ENCODE measurements at places on chromosomes 12 and 14.
A peak's percentile ranks its signal among the peaks of the same experiment; 100 is the strongest.

- no peak for DNase-seq
Observed at GRCh38 chr12:59087077-59087673, 166.9 kb upstream of the LRIG3 start.

GRCh38 chr14:73696466-73697400 is 17.5 kb downstream of the PNMA1 start:
- DNase-seq = peak; percentile 58

DNA sequence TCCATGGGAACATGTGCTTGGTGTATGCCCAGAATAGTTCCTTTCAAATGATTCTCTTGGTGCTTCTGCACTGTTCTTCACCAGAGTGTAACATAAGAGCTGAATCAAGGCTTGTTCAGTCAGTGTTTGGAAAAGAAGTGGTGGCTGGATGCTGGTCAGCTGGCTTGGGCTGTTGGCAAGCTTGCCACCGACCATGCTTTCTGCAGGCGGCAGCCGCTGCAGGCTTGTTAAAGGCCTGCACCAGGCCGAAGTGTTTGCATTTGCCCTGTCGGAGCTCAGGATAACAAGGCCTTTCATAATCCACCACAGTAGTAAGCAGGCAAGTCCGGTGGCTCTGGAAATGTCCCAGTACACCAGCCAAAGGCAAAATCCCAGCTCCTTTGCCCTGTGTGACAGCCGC is 26.9 kb downstream of the DAAM1 start:
- DNase-seq = no peak

DNA sequence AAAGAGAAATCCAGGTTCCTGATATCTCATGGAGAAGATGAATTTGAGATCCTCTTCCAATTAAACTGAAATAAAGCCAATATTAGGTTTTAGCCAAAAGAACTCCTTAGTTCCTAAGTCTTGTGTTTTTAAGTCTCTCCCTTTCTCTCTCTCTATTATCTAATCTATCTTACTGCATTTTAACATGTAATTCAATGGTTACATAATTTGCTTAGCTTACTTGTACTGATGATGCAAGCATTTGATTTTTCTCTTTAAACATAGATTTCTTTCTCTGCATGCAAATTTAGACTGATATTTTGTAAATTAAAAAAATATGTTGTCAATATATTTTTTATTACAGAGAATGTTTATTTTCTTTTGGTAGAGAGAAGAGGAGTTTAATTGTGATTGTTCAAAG is 78.2 kb downstream of the MIPOL1 start:
- no peak for DNase-seq

DNA sequence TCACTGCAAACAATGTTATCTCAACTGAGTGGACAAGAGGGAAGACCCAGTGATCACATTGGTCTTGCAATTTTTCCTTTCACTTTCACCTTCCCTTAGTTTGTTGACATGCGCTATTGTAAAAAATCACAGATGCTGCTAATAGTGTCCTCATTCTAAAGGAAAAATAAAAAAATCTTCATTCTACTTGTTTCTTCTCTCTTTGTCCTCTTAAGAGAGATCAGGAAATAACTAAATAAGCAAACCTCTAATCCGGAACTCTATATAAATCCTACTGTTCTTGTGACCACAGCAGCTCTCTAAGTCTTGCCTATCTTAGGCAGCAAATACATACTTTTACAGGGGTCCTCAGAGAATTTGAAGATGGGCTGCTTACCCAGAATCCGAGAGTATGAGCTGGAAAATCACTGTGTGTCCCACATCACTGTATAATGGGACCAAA is 257.7 kb downstream of the NAV3 start:
- DNase-seq = no peak

GRCh38 chr14:93337143-93337753 is 4.4 kb upstream of the BTBD7 start:
- no peak for DNase-seq

DNA sequence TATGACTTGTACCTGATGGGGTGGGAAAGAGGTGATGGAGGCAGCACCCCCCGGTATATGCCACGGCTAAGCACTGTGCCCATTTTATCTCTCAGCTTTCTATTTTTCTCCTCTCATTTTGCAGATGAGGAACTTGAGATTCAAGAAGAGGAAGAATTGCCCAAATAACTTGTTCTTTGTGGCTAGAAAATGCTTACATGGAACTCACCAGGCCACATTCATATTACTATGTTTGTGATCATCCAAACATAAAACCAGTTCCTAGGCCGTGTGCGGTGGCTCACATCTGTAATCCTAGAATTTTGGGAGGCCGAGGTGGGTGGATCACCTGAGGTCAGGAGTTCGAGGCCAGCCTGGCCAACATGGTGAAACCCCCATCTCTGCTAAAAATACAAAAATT is 14.5 kb upstream of the PSMD9 start:
- DNase-seq = no peak

Data from foreskin keratinocyte (primary cell).